ENCODE measurements at places on chromosomes 3 and 15.

GRCh38 chr15:38247336-38247735 is 5.3 kb upstream of the SPRED1 start:
- no peak overlapping the region for H3K27ac ChIP-seq
- no peak overlapping the region for H3K4me3 ChIP-seq
- H3K36me3 ChIP-seq = no peaks in the 10 kb centered on the region
- peaks cover 5% of the 10 kb centered on the region for H3K4me1 ChIP-seq
- H3K27me3 ChIP-seq = no peaks in the 10 kb centered on the region
- DNase-seq = peak; percentile 41

- H3K4me1 ChIP-seq = no peaks in the 10 kb centered on the region
- no peak overlapping the region for H3K27ac ChIP-seq
These were observed 301.0 kb upstream of the TBL1XR1 start for GRCh38 chr3:177498037-177498857.

- no peaks in the 10 kb centered on the region for H3K27me3 ChIP-seq
- DNase-seq = no peak
- H3K4me1 ChIP-seq = no peaks in the 10 kb centered on the region
- no peaks in the 10 kb centered on the region for H3K36me3 ChIP-seq
- no peak overlapping the region for H3K4me3 ChIP-seq
- no peak overlapping the region for H3K27ac ChIP-seq
These were observed 209.0 kb upstream of the ALCAM start for GRCh38 chr3:105157766-105158085.

DNA sequence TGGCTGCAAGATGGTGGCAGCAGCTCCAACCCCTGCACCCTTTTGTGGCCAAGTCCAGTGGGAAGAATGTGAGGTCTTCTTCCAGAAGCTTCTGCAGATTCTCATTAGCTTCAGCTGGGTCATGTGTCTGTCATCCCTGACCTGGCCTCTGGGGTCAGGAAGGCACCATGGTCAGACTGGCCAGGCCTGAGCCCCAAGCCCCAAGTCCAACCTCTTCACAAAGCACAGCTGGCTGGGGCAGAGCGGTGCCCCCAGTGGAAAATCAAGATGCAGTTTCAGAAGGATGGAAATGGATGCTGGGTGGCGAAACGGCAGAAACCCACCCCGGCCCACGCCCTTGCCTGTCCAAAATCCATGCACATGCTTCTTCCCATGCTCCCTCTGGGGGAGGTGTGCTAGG is 15.9 kb upstream of the GATA2 start:
- H3K4me3 ChIP-seq = no peak overlapping the region
- H3K4me1 ChIP-seq = no peaks in the 10 kb centered on the region
- DNase-seq = no peak
- no peak overlapping the region for H3K27ac ChIP-seq
- H3K36me3 ChIP-seq = no peaks in the 10 kb centered on the region

GRCh38 chr3:56928379-56929068 is 126.8 kb upstream of the ARHGEF3 start:
- H3K4me1 ChIP-seq = peaks cover 3% of the 10 kb centered on the region
- no peak overlapping the region for H3K27ac ChIP-seq
- H3K4me3 ChIP-seq = no peak overlapping the region
- peak; percentile 60 for DNase-seq
- H3K27me3 ChIP-seq = peaks cover 3% of the 10 kb centered on the region

DNA sequence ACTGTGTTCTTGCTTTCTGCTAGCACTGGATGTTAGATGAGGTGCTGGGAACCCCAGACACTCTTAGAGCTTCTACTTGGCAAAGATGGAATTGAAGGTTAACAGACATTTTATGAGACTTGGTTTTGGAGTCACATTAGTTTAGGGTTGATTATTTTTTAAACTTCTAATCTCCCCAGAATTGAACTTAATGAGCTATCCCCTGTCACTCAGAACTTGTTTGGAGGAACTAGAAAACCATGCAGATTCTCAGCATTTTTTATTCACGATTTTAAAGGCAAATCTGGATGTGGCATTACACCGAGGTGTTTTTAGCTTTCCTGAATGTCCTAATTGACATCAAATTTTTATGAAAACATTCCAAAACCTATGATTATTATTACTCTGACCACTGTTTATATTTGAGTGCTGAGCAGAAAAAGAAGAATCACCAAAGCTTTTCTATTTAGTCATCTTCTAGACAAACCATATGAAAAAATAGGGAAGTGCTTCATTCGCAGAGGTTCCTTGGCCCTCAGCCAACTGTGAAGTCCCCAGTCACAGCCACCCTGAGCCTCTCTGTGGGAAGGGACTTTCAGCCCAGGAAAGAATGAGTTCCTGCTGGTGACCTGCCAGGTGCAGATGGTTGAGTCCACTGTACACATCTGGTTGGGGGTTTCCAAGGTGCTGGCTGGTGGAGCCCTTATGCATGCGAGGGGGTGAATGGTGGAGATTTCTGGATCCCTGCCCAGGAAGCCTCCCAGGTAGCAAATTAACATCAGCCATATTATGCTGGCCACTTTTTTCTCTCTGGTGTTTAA is 196.0 kb upstream of the TOPAZ1 start:
- H3K27ac ChIP-seq = no peak overlapping the region
- H3K36me3 ChIP-seq = no peaks in the 10 kb centered on the region

DNA sequence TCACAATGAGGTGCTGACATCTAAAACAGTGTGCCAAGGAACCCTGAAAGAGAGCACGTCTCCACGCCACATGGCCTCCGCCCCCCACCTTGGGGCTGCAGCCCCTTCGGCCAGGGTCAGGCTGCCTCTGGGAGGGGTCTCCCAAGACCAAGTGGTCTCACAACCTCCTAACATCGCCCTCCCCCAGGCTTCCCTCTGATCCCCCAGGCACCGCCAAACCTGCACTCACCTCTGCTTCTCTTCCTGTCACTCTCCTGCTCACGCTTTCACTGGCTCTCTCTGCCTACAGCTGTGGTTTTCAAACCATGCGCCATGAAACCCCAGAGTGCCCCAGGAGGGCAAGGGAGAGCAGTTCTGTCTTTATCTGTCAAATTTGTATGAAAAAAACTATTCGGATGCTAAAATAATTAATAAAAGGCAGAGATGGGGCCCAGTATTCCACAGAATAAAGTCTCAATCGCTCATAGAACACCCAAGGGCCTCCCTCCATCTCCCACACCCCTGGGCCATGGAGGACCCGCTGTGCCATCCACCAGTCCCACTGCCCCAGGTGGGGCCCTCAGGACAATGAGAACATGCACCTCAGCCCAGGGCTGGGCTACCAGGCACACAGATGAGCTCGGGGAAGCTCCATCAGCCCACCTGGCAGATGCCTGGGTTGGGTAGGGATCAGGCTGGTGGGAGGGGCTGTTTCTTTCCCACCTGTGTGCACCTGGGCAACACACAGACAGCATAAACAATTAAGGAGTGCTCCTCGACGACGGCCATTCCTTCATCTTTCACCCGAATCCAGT is 21.5 kb downstream of the CYFIP1 start:
- H3K4me1 ChIP-seq = peaks cover under 1% of the 10 kb centered on the region
- H3K36me3 ChIP-seq = no peaks in the 10 kb centered on the region
- H3K27me3 ChIP-seq = no peaks in the 10 kb centered on the region
- no peak for DNase-seq
- no peak overlapping the region for H3K4me3 ChIP-seq

DNA sequence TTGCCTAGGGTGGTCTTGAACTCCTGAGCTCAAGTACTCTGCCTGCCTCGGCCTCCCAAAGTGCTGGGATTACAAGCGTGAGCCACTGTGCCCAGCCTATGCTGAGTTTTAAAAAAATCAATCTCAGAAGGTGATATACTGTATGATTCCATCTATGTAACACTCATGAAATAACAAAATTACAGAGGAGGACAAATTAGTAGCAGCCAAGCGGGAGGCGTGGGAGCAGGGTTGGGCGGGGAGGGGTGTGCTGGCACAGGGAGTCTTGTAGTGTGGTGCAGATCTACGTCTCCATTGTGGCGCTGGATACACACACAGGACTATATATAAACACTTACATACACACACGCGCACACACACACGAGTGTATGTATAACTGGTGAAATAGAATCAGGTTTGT is 80.6 kb upstream of the LINGO1 start:
- H3K4me1 ChIP-seq = no peaks in the 10 kb centered on the region
- no peaks in the 10 kb centered on the region for H3K27me3 ChIP-seq
- no peaks in the 10 kb centered on the region for H3K36me3 ChIP-seq
- H3K27ac ChIP-seq = no peak overlapping the region
- no peak for DNase-seq

- no peaks in the 10 kb centered on the region for H3K36me3 ChIP-seq
- no peaks in the 10 kb centered on the region for H3K27me3 ChIP-seq
- no peak for DNase-seq
- no peak overlapping the region for H3K27ac ChIP-seq
- no peak overlapping the region for H3K4me3 ChIP-seq
These were observed 165.6 kb downstream of the OCA2 start for GRCh38 chr15:27933562-27933961.

DNA sequence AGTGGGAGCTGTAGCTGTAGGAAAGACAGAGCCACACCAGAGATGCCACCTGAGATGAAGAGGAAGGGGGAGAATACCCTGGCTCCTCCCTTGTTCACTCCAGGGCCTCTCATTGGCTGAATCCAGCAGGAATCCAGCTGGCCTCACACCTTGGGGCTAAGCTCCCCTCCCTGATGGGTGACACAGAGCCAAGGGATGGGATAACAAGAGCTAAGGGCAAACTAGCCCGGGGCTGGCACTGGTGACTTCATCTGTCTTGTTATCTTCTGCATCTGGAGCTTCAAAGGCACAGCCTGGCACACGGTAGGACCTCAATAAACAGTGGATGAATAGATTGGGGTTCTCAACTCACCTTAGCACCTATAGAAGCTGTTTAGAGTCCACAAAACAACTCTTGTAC is 13.8 kb upstream of the GATA2 start:
- H3K27me3 ChIP-seq = no peaks in the 10 kb centered on the region
- DNase-seq = no peak
- no peaks in the 10 kb centered on the region for H3K36me3 ChIP-seq
- H3K4me3 ChIP-seq = no peak overlapping the region
- no peak overlapping the region for H3K27ac ChIP-seq
- no peaks in the 10 kb centered on the region for H3K4me1 ChIP-seq

- H3K27ac ChIP-seq = no peak overlapping the region
- peaks cover 6% of the 10 kb centered on the region for H3K36me3 ChIP-seq
- H3K4me1 ChIP-seq = no peaks in the 10 kb centered on the region
- peaks cover 5% of the 10 kb centered on the region for H3K27me3 ChIP-seq
These were observed 6.0 kb upstream of the B3GNT5 start for GRCh38 chr3:183247011-183247589.

DNA sequence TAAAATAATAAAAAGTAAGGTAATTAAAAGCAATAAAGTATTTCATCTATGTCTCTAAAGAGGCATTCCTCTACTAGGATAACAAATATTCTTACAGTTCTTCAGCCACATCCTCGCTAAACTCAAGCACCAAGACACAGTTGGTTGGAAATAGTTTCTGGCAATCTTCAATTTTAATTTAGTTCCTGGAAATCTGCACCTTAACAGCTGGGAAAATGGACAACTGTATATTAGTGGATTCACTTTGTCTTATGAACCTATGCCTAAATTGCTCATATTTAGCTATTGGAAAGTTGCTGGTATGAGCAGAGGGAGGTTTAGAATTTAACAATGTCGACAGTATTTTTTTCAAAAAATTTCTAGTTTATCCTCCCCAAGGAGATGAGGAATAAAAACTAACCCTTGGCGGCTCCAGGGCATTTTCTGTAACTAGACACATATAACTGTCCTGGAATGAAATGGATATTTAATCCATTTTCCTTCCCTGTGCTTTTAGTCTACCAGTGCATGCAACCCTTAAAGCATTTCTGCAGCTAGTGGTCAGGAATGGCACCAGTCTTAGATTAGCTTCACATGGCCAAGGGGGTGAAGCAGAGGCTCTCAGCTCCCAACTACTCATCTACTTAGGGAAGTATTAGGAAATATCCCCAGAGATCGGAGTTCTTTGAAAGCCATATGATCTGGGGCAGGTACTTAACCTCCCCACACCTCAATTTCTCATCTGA is 290.0 kb upstream of the THBS1 start:
- no peak overlapping the region for H3K4me3 ChIP-seq
- H3K36me3 ChIP-seq = no peaks in the 10 kb centered on the region
- no peaks in the 10 kb centered on the region for H3K27me3 ChIP-seq
- no peak overlapping the region for H3K27ac ChIP-seq
- H3K4me1 ChIP-seq = peaks cover 8% of the 10 kb centered on the region

Measured in cardiac muscle cell (in vitro differentiated cells and primary cell).